ENCODE measurements at places on chromosomes 12 and 14.

DNA sequence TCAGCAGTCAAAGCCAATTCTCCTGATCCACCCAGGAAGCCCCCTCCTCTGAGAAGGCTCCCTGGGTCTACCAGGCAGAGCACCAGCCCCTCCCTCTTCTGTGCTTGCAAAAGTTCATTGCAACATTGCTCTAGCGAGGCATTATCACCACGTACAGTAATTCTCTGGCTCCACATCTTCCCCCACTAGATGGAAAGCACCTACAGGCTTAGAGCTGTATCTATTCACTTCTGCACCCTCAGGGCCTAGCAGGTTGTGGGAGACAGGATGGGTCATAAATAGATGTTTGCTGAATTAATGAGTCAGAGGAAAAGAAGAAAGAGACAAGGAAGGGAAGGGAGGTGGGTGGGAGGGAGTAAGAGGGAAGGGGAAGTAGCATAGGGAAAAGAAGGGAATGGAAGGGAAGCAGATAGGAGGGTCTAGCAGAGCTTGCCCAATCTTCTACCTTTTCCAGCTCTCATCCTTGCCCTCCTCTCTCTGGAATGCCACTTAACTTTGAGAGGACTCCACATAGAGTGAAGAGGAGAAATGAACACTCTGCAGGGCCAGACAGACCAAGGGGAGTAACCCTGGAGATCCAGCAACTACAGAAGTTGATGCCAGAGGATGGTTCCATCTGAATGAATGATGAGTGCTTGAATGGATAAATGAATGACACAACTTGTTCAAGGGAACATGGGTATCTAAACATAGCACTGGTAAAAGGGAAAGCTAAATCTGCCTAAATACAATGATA is 42.0 kb upstream of the NT5DC3 start:
- no peak for DNase-seq

DNA sequence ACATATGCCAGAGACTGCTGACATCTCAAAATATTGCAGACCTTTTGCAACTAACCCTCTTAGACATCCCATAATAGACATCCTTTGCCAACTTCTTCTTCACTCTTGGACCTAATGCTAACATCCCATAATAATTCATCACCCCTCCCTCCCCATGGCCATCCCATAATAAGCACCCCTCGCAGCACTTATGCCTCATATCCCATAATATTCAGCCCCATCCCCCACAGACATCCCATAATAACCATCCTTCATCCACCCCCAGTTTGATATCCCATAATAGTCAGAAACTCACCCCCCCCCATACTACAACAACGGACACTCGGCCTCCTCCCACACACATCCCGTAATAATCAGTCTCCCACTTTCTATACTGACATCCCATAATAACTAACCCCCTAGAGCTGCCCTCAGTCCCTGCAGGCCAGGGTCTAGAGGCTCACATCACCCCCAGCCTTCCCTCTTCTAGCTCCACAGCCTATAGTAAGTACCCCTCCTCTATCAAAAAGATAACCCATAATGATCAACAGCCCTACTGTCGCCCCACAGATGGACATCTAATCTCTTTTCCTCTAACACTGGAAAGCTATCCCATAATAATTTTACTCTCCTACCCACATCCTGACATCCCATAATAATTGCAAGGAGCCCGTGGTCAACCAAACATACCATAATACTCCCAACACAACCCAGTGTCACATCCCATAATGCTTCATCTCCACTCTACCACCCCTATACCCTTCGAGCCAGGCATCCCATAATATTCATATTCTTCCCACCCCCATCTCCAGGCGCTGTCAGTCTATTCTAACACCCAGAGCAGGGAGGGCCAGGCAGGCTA is 792 bp upstream of the CHD4 start:
- DNase-seq = no peak

GRCh38 chr12:101521136-101521535 is 46.0 kb downstream of the SPIC start:
- no peak for DNase-seq

- DNase-seq = no peak
These were observed 115.4 kb downstream of the KIF21A start for GRCh38 chr12:39327510-39327909.

- DNase-seq = no peak
These were observed 244.5 kb upstream of the LRFN5 start for GRCh38 chr14:41362139-41362538.

DNA sequence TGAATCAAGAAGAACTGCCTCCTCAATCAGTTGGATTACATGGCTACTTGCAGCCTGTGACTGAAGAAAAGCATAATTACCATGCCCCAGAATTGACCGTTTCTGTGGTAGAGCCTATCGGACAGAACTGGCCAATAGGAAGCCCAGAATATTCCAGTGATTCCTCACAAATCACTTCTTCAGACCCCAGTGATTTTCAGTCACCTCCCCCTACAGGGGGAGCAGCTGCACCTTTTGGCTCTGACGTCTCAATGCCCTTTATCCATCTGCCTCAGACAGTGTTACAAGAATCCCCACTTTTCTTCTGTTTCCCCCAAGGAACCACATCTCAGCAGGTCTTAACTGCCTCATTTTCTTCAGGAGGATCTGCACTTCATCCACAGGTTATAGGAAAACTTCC is 80.8 kb downstream of the RAD52 start:
- no peak for DNase-seq

GRCh38 chr14:59215322-59215721 is 26.9 kb downstream of the DAAM1 start:
- DNase-seq = no peak

GRCh38 chr12:70248876-70249275 is 5.6 kb downstream of the CNOT2 start:
- DNase-seq = no peak

DNA sequence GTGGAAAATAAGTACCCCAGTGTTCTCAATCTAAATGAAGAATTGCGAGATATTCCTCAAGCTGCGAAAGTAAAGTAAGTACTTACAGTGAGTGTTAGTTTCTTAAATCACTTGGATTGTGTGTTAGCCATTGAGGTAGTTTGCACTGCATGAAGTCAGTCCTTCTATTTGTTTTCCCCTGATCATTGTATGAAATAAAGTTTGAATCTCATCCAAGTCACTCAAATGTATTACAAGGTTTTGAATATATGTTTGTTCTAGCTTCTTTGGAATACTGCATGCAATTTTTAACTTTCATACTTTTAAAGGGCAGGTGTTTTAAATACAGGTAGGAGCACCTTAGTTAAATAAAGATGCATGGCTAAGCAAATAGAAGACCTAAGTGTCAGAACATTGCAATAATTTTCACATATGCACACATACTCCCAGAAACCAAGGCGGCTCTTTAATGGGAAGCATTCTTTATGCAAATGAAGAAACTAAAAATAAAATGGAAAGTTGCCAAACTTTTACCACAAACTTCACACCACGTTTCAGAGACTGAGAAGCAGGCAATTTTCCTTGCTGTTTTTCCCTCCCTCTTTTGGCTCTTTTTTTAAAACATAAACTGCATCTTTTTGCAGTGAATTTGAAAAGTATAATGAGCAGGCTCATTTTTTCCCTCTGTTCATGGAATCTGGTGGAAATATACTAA is 105.6 kb downstream of the GPR135 start:
- DNase-seq = no peak
